ENCODE measurements at places on chromosomes 3 and 15.

GRCh38 chr15:68031404-68031803 lies 22.7 kb upstream of the PIAS1 start:
- DNase-seq: no peak

GRCh38 chr15:77985931-77986480 lies 91.5 kb downstream of the TBC1D2B start:
- no peak for DNase-seq

GRCh38 chr3:69499899-69500421 lies 114.1 kb upstream of the FRMD4B start:
- DNase-seq: no peak

DNA sequence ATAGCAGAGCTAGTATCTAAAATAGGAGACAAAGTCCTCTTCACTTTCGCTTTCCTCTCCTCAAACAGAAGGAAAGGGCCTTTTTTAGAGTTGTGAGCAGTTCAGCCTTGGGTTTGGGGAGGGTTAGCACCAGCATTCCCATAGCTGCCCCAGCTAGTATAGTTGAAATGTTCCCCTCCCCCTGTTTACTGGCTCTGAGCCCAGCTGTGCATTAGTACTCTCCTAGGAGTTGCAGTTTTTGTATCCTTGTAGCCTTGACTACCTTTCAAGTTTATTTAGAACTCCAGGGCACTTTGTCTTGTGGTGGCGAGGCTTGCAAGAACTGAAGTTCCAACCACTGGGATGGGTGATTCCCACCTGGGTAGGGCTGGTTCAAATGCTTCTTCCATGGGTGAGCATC lies 245.1 kb upstream of the NAALADL2 start:
- no peak for DNase-seq

DNA sequence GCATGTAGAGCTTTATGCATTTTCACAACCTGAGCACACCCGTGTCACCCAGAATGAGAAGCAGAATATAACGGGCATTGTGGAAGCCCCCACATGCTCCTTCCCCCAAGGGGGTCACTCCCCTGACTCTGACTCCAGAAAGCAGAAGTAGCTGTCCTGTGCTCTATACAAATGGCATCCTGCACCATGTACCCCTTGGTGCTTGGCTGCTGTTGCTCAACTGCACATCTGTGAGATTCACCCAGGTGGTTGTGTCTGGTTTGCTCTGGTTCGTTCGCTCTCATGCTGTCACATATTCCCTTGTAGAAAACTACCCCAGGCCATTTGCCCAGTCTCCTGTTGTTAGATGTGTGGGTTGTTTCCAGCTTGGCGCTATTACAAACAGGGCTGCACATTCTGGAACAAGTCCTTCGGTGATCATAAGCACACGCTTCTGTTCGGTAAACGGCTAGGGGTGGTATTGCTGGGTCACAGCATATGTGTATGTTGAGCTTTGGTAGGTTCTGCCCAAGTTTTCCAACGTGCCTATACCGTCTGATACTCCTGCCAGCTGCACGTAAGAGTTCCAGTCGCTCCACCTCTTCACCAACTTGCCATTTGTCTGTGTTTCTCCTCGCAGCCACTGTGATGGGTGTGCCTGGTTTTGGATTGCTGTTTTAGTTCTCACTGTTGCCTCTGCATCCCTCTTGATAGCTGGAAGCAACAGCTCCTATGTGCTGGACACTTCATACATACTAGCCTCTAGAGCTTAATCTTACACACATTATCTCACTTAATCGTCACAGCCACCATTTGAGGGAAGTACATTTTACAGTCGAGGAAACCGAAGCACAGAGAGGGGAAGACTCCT lies 65.4 kb upstream of the SLC6A6 start:
- no peak for DNase-seq

GRCh38 chr15:49622561-49622960 lies 1.7 kb downstream of the DTWD1 start:
- no peak for DNase-seq
